NCI-H1436 treated with DMSO at 0.1 percent for 48 hours (cell line): ENCODE measurements at places on chromosomes 4 and X.

- DNase-seq = no peak
Measured at GRCh38 chr4:138217567-138217966, 24.6 kb downstream of the SLC7A11 start.

- no peak for DNase-seq
Measured at GRCh38 chr4:10949039-10949733, 264.6 kb upstream of the CLNK start.

DNA sequence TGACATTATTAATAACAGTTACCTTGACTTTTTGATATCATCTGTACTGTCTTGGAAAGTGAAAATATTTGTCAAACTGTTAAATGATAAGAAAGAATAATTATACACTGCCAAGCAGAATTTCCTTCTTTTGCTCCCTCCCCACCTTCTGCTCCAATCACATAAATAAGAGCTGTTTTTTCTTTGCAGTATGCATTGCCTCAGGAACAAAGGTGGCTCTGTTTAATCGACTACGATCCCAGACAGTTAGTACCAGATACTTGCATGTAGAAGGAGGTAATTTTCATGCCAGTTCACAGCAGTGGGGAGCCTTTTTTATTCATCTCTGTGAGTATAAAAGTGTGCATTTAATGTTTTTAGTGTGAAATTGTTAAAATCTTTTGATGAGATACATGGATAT, 66.1 kb downstream of the CCKAR start:
- no peak for DNase-seq

DNA sequence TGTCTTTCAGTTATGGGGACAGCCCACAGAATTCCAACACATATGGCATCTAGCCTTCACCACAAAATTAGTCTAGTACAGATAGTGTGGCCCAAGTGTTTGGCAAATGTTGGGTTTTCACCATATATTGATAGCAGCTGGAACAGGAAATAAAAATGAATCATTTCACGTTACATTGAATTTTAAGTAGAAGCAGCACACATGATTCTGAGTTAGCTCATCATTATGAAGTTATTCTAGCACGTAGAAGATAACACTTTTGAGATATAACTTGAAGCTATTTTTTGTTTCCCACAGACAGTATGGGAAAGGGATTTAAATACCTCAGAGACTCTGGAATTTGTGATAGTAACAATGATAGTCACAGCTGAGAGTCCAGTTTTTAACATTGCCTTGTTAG, 118.7 kb downstream of the FAT4 start:
- DNase-seq = no peak

DNA sequence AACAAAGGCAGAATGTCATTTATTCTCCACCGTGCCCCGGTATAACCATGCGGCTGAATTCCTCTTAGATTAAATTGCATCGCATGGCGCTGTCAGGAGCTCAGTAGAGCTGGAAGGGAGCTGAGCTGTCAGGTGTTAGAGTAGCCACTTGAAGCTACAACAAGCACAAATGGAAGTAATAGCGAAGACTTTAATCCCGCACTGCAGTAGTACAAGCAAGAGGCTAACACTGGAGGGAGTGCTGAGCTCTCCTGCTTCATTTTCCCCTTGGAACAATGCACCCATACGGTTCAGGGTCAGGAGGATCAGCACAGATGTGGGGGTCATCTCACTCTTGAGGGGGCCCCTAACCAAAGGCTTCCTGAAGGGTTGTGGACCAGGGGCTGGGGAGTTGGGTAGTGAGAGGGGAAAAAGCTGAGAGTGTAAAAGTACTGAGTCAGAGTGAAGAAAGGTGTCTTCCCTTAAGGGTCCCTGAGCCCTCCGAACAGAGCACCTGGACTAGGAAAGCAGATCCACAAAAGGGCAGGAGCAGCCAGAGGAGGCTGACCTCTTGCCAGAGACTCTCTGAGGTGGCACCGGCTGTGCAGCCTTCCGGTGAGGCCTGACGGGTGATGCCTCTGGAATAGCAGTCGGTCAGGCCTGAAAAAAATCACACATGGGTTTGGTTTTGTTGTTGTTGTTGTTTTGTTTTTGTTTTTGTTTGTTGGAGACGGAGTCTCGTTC, 36.0 kb upstream of the CBR4 start:
- DNase-seq = no peak

GRCh38 chrX:48467281-48467761, 2.7 kb downstream of the SLC38A5 start:
- DNase-seq = no peak

DNA sequence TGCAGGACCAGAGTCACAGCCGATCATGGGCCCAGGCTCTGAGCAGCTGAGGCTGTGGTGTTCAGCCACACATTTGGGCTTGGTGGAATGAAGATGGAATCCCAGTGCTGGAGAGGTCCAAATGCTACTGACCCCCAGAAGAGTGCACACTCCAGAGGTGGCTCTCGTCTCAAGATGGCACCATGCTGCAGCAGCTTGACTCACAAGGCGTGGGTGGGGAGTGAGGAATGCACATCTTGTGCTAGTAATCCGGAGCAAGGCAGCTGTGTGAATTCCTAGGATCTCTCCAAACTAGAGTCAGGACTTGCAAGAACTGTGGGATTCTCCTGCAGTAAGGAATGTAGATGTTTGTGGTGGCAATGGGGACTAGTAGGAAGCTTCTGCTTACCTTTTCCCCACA, 28.7 kb downstream of the RAB28 start:
- no peak for DNase-seq

- DNase-seq = no peak
Measured at GRCh38 chr4:25523405-25523804, 132.2 kb upstream of the SLC34A2 start.

DNA sequence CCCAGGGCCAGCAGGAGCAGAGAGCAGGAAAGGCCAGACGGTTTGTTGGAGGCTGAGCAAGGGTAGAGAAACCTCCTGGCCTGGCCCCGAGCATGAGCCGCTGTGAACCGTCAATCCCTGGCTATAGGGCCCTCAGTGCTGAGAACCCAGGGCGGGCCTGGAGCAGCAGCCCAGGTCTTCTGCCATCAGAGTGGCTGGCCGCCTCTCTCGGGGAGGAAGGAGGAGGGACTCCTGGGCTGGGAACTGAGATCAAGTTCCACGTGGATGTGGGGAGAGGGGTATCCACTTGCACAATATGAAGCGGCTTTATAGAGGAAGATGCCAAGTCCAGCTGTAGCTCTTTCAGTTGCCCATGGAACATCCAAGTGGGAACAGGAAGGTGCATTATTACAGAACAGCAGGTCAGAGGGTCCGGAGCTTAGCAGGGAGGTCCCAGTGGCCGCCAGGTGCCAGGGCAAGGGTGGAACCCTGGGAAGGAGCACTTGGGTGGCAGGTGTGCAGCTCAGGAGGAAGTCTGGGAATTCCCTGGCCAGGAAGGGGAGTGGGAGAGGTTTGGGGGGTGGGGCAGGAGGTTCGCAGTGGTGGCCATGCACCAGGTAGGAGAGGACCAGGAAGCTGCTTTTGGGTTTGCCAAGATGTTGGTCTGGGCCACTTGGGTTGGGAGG, 31.7 kb upstream of the CRMP1 start:
- no peak for DNase-seq

DNA sequence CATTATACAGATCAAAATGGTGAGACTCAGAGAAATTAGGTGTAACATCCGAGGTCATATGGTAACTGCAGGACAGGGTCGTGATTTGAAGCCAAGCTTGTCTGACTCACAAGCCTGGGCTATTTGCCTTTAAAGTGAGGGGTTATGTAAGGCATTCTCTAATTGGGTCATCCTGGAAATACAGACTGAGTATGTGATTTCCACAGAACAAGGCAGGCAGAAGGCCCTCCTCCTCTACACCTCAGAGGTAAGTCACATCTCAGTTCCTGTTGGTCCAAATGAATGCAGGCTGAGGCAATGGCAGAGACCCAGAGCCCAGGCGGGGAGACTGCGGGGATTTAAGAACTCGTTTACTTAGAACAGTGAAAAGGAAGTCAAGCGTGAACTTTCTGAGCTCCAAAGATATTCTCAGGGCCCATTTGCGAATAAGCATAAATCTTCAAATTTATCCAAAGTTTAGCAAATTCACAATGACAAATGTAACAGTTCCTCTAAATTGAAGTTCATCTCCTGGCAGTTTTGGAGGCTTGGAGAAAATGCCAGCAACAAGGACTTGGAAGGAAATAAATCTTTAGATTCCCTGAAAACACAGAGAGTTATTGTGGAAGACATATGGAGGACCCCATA, 153.3 kb downstream of the LDB2 start:
- DNase-seq = no peak

DNA sequence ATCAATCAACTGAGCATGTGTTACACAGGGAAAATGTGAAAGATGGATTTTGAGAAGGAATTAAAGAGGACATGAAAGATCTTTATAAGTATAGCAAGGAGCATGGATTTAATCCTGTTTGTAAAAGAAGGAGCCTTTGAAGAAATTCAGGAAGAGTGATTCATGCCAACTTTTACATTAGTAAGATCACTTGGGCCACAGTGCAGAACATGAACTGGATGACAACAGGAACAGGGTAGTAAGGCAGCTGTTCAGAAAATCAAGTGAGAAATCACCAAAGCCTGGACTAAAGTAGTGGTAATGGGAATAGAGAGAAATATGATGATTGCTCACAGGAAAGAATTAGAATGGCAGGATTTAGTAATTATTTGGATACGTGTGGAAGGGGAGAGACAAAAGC, 265.7 kb upstream of the PCDH7 start:
- DNase-seq = no peak
